Fibroblast of lung (primary cell): ENCODE measurements at places on chromosomes 5 and 9. TPM values are rescaled to one million over a fixed set of nuclear protein-coding genes. Genes with fewer than 3 reads are reported as not detected.

Gene MEIKIN
- under 0.01 TPM in 1 of 2 replicates, not detected in the other for total RNA-seq

Gene TSSK1B
- total RNA-seq, result under 0.01 and 0.50 TPM in 2 replicates

Gene NPR2
- 23.6 and 47.4 TPM in 2 replicates for total RNA-seq

Gene HMGXB3
- total RNA-seq, result 25.9 and 29.9 TPM in 2 replicates

Gene CBY3
- total RNA-seq, result not detected in 2 replicates

Gene PTGS1
- 8.0 and 13.4 TPM in 2 replicates for total RNA-seq

Gene OR1J4
- total RNA-seq, result not detected in 2 replicates

Gene SPATA31A3
- not detected in 2 replicates for total RNA-seq

Gene MYMK
- not detected in 2 replicates for total RNA-seq

Gene STKLD1
- total RNA-seq, result 0.51 and 0.99 TPM in 2 replicates

DNA sequence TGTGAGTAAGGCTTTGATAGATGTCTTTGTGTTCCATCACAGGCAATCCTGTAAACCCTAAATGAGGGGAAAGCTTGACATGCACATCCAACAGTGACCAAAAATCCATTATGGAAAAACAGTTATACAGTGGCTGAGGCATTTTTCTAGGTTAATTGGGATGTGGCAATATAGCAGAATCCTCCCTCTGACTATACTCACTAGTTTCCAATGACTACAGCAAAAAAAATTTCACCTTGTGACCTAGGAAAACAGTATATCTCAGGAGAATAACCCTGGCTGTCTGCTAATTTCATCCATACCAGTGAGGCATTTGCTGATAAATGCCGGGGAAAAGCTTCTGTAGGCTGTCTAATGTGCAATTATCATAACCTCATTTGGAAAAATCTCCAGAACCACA, 49.9 kb upstream of the SNCAIP start:
- peak; percentile 28 for DNase-seq

DNA sequence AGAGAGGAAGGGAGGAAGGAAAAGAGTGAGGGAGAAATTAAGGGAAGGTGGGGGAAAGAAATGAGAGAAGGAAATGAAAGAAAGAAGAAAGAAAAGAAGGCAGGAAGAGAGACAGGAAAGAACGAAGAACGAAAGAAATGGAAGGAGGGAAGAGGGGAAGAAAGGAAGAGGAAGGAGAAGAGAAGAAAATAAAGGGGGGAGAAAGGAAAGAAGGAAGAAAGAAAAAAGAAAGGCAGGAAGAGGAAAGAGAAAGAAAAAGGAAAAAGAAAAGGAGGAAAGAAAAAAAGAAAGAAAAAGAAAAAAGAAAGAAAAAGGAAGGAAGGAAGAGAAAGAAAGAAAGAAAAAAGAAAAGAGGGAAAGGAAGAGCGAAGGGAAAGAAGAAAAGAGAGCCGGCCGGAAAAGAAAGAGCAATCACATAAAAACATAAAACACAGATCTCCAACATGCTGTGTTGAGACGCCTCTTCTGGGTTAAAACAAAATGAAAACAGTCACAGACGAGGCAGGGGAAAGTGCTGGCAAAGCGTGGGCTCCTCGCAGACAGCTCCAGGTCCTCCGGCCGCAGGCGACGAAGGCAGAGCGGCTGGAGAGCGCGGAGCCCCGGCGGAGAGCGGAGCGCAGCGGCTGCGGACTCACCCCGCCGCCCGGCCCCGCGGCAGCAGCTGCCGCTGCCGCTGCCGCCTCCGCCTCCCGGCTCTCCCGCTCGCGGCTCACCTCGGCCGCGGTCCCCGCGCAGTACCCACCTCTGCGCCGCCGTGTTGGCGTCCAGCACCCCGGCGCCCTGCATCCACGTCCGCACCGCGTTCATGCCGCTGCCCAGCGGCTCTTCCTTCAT, 896 bp downstream of the EBF1 start:
- peak; percentile 71 for DNase-seq

DNA sequence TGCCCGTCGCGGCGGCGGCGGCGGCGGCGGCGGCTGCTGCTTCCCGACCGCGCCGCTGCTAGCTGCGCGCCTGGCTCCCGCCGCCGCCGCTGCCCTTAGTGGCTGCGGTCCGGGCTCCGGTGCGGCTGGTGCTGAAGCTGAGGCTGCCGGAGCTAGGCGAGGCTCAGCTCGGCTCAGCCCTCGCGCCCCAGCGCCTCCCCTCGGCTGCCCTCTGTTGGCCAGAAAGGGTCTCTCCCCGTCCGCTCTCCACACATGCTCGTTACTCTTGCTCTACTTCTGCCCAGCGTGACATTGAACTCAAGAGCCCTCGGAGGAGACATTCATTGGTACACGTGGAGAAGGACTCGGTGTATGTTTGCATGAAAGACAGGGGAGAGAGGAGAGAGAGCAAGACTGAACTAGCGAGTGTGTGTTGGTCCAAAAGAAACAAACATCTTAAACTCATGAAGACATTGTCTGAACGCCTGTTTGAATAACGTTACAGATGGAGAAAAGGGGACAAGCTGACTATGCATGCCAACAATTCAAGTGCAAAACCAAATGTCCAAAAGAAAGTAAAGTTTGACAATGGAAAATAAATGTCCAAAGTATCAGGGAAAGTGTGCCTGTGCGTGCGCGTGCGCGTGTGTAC, at the start of gene HCN1:
Gene HCN1 (minus strand): TSS at position 175 of the 631 bp plus-strand sequence.
- peak; percentile 62 for DNase-seq

DNA sequence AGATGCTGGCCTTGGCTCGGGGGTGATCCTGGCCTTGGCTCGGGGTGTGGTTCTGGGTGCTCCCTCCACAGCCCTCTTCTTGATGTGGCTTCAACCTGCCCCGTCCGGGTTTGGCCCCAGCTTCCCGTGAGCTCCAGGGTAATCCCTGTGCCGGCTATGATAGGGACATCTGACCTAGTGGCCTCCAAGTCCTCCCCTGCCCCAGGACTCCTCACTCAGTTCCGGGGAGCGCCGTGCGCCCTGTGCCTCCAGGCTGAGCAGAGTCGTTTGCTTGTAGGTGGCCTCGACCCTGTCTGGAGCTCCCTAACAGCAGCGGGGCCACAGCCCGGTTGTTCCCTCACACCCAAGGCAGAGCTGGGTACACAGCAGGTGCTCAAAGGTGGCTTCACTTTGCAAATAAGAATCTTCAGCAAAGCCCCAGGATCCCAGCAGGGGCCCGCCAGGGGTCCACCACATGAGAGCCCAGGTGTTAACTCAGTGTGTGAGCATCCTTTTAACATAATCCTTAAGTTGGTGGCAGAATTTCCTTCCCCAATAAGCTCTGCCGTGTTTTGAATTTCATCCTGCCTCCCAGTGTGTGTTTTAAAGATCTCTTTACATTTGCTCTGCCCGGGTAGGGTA, 32.3 kb upstream of the CEP72 start:
- no peak for DNase-seq

DNA sequence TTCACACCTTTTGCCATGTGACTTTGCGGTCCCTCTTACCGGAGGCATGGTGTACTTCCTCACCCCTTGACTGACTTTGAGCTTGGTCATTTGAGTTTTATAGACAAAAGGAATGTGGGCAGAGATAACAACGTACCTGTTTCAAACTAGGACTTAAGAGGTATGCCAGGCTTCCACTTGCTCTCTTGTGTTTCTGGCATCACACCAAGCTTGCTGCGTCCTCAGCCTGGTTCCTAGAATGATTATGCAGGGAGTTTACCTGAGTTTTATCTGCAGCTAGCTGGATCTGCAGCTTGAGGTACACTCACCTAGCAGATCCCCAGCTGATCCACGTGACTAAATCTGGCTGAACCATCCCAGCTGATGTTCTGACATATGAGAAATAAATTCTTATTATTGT, 66.2 kb downstream of the PLK2 start:
- no peak for DNase-seq

- DNase-seq, result no peak
Measured at GRCh38 chr5:5979761-5980537, 398.4 kb downstream of the MED10 start.

DNA sequence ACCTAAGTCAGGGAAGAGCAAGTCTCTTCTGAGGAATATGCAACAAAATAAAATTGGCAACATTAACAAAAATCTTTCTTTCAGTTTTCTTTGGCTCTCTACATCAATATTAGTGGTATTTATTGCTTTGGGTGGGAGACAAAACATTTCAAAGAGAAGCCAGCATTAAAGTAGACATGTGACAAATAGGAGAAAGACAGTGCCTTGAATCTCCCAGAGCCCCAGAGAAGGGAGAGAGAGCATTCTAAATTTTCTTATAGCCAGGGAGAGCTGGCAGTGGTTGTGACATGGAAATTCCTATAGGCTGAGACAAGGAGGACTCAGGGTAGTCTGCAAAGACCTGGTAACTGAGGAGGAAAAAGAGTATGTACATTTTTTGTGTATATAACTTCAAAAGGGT, 79.4 kb upstream of the NREP start:
- no peak for DNase-seq

- no peak for DNase-seq
Measured at GRCh38 chr5:144433140-144433822, 262.6 kb downstream of the KCTD16 start.

GRCh38 chr9:34502891-34503290, 19.9 kb downstream of the ENHO start:
- DNase-seq, result no peak

DNA sequence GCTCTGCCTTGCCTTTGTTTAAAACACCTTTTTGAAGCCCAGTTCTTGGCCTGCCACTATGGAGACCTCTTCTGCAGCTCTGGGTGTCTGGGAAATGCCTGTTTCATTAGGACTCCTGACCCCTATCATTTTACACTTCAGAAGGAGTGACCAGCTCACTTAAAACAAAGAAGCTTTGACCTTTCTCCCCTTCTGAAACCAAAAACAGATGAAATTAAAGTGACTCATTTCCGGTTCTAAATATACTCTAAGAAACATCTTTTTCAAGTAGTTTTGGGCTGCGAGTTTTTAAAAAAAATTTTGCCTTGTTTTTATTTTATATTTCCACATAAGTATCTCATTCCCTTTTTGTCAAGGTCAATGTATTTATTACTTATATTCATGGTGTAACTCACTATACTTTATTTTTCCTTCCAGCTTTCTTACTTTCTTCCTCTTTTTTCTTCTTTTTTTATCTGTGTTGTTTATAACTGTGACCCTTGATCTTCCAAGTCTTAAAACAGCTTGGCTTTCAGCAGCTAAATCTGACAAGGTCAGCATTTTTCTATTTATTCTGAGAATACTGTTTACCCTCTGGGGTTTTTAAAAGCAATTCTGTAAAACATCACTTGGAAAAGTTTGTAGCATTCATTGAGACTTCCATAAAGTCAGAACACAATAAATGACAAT, 672.9 kb downstream of the NR2F1-AS1 start:
- peak; percentile 80 for DNase-seq

- no peak for DNase-seq
Measured at GRCh38 chr5:108786806-108787483, 39.2 kb downstream of the FER start.

DNA sequence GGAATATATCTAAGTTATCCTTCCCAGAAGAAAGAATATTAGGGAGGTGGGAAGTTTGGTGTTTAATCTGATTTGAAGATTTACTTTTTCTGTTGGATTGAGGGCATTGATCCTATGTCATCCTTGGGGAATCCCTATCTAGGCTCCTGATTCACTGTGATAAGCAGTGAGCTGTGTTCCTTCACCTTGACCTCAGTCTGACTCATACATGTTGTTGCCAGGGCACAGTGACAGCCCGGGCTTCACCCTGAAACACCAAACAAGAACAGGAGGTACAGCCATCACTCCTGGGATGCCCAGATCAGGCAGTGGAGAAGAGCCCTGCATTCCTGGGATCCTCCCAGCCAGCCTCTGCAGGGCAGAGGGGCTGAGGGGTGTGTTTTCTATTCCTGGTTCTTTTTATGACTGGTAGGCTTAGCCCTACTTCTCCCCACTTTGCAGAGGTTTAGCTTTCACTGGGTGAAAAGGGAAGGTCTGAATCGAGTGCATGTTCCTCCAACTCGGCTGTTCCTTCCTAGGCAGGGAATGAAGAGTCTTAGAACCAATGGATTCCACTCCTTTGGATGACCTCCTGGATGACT, 3.1 kb upstream of the FAM53C start:
- DNase-seq, result no peak

- DNase-seq, result peak; percentile 46
Measured at GRCh38 chr5:78718824-78719223, 70.3 kb upstream of the LHFPL2 start.

DNA sequence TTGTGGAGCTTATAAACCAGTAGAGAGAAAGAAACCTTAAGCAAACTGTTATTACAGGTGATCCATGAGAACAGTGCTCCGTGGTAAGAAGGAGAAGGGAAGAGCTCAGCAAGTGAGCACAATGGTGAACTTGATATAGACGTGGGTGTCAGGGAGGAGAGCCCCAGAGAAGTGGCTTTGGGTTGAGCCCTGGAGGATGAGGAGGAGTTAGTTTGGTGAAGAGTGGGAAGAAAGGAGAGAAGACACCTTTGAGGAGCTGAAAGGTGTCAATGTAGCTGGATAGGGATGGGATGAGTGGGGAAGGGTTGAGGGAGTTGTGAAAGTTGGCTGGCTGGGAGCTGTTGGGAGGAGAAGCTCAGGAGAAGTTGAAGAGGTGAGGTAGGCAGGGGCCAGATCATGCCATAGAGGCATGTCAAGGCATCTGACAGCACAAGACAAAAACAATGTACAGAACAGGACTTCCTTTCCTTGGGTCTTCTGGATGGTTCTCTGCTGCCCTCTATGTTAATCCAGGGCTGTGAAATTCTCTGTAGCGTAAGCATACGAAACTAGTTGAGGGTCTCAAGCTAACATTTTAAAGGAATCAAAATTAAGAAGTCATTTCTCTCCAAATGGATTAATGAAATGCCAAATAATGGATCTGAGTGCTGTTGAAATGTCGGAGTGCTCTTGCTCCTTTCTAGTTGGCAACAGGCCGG, 501.9 kb downstream of the KDM4C start:
- no peak for DNase-seq

DNA sequence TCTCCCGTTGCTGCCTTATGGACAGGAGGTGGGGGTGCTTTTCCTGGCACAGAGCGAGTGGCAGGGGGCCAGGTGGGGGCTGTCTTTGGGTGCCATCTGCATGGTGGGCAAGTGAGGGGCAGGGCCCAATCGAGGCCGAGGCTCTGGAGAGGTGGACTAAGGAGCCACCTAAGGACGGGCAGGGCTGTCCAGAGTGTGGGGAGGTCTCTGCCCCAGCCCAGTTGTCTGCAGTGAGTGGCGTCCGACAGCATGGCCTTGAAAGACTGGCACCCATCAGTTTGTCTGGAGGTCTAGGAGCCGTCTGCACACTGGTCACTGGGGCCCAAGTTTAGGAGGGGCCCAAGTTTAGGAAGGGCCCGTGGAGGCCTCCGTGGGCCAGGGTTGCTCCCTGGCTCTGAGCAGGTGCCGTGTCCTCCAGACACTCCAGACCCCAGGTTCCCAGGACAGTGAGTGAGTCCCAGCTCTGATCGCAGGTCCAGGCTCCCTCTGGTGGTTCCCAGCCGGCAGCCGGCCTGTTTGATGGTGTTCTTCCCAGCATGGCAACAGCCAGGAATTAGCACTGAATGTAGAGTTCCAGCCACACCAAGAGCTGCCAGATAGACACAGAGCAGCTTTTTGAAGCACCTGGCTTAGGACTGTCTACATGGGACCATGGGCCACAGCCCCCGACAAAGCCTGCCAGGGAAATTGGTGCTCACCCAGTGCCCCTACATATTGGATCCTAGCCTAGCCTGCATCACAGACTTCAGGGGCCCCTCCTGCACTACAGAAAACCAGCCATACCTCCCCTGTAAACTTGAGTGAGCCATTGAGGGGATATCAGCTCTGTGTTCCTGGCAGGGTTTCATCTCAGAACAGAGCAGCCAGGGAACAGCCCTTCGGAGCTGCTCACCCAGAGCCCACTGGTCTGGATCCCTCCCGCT, 120.9 kb downstream of the WNK2 start:
- peak; percentile 40 for DNase-seq
